ENCODE measurements at places on chromosomes 5 and 9.

GRCh38 chr5:150139334-150139733 lies 16.3 kb downstream of the PDGFRB start:
- no peak for DNase-seq

DNA sequence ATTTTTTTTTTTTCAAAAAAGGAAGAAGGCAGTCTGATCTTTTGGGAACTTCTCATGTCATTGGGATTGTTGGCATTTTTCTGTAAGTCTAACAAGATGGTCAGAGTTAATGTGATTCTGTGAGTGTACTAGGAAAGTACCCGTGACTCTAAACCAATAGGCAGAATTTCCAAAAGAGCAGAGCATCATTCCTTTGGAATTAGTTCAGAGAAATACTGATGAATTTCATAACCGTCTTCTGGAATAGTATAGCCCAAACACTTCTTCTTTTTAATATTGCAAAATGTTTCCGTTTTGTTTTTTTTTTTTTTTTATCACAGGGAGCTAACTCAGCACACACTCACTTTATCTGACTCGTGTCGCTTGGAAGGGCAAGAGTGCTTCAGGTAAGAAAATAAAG lies 407.4 kb downstream of the DTWD2 start:
- no peak for DNase-seq

GRCh38 chr9:94085062-94085639 lies 887 bp downstream of the PTPDC1 start:
- no peak for DNase-seq

DNA sequence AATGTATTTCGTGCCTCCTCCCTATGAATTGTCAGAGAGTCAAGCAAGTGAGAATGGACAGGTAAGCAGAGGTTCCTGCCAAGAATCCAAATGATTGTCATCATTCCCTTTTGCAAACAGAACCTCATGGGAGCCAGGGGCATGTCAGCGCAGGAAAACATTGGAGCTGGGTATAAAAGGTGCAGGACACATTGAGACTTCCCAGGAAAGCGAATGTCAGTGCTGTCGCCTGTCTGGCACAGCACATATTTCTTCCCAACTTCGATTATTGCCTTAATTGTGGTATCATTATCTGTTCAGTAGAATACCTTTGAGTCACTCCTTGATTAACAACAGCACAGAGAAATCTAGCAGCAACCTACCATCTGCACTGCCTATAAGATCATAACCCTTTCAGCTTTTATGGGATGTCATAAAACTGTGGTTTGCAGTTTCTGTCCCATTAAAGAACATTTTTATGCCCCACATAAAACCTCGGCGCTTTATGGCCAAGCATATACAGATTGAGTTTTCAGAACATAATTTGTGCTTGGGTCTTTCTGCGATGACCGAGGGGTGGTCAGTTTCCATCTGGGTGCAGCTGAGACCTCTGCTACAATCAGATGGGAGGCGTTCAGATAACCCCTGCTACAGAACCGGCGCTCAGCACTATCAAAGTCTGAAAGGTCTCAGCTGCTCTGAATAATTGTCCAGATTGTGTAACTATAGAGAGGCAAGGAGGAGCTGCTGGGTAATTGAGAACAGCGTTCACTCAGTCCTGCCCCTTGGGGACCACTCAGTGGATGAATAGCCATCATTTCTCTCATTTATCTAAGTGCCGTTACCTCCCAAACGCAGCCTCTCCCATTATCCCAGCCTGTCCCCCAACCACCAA lies 30.9 kb upstream of the WWC1 start:
- no peak for DNase-seq

- no peak for DNase-seq
These were observed 94.7 kb downstream of the YTHDC2 start for GRCh38 chr5:113608113-113608596.

DNA sequence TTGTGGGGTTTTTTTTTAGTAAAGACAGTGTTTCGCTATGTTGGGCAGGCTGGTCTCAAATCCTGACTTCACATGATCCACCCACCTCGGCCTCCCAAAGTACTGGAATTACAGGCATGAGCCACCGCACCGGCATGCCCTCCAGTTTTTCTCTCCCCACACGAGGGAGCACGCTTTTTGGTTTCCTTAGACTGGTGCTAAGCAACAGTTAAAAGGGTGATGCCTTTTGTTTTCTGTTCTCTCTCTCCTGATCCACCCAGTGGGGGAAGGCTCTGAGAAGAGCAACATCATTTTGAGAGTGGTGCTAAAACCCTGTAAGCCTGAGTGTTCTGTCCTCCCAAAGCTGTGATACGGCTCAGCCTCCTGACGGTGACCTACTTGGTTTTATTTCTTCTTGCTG lies 146.6 kb downstream of the MAN2A1 start:
- no peak for DNase-seq

DNA sequence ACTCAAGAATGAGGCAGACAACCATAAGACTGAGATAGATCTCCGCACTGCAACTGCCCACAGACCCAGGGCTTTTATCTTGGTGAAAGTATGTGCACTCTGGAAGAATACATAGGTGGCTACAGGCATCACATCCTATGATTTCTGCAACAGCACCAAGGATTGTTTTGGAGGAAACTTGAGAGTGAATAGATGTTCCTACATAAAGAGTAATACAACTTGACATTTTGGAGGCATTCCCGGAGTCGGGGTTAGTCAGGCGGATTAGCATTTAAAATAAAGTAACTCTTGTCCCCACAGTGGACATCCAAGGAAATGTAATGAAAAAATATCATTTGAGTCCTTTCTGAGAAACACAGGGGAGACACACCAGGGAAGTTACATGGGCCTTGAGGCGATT lies 26.7 kb downstream of the TMEM174 start:
- no peak for DNase-seq

DNA sequence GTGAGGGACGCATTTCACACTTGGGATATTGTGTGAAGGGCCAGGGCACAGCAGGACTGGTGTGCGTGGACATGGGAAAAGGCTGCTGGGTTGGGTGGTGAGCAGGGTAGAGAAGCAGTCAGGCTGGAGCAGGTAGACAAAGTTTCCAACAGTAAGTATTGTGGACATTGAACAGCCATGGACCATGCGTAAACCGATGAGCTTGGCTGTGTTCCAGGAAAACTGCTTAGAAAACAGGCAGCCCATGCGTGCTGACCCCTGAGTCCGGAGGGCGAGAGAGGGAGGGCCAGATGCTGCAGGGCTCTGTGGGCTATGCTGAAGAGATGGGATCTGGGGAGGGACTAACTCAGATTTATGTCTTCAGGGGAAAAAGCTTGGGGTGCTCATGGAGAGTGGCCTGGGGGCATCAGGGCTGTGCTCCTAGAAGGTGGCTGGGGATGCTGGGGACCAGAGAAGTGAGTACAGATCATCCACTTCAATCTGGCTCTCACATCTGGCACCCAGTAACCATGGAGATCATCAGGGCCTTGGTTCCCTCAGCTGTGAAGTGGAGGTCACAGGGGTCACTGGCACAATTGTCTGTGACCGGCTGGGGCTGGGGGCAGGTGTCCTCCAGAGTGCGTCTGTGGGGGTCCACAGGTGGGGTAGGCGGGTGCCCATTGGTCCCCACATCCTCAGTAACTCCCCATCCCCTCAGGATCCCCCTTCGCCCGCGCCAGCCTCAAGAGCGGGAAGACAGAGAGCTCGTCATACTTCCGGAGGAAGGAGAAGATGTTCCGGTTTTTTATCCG lies 93.3 kb downstream of the CACNA1B start:
- DNase-seq: no peak

DNA sequence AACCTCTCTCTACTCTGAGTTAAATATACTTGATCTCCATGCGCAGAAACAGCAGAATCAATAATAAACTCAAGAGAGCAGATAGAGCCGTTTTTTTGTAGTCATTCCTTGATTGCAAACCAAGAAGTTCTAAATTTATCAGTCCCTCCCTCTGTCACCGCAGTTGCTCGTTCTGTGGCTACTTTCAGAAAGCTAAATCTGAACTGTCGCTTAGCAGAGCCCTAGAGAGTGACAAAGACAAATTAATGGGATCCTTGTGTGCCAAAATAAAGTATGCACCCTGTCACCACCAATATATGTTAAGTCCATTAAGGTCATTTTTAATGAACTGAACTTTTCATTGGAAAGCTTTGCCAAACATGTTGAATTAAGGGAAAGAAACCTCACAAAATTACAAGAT lies 218.3 kb downstream of the ADAMTSL1 start:
- DNase-seq: no peak

- DNase-seq: no peak
These were observed 357.4 kb downstream of the MLLT3 start for GRCh38 chr9:20264896-20265295.

GRCh38 chr9:84368601-84369000 lies 28.0 kb upstream of the SLC28A3 start:
- DNase-seq: no peak

GRCh38 chr9:34964458-34964857 lies 6.4 kb downstream of the PHF24 start:
- no peak for DNase-seq

- no peak for DNase-seq
These were observed 209.0 kb upstream of the RPS23 start for GRCh38 chr5:82487131-82487530.

Measured in stimulated activated CD8-positive, alpha-beta memory T cell treated with anti-CD3 and anti-CD28 coated beads, Interleukin-15, amount 100 ng/mL, for 48 hours (primary cell).